ENCODE measurements at places on chromosomes 7 and 10.

GRCh38 chr7:41219276-41219675 is 483.6 kb downstream of the INHBA start:
- no peak for DNase-seq

DNA sequence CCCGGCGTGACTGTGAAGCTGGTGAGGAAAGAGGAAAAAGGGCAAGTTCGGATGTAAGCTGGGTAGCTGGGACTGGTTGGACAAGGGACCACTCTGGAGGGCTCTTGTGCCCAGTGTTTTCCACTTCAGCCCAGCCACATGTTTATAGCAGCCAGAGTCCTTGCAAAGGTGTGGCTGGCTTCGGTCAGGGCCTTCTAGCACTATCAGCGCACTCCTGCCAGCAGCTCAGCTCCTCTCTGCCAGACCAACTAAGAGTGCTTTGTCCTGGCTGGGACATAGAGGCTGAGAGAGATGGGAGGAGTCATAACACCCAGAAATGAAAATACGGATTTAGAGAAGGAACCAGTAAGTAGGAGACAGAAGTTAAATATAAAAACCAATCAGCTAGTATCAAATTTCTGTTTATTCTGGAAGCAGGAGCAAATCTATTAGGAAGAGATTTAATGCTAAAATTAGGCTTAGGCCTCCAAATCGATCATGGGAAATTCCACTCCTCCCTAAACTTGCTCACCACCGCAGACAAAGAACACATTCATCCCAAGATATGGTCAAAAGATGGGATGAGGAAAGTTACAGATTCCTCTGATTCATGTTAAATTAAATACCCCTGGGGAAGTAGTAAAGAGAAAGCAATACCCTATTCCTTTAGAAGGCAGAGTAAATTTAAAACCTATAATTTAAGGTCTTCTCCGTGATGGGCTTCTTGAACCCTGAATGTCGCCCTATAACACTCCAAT is 135.0 kb downstream of the RALA start:
- no peak for DNase-seq

DNA sequence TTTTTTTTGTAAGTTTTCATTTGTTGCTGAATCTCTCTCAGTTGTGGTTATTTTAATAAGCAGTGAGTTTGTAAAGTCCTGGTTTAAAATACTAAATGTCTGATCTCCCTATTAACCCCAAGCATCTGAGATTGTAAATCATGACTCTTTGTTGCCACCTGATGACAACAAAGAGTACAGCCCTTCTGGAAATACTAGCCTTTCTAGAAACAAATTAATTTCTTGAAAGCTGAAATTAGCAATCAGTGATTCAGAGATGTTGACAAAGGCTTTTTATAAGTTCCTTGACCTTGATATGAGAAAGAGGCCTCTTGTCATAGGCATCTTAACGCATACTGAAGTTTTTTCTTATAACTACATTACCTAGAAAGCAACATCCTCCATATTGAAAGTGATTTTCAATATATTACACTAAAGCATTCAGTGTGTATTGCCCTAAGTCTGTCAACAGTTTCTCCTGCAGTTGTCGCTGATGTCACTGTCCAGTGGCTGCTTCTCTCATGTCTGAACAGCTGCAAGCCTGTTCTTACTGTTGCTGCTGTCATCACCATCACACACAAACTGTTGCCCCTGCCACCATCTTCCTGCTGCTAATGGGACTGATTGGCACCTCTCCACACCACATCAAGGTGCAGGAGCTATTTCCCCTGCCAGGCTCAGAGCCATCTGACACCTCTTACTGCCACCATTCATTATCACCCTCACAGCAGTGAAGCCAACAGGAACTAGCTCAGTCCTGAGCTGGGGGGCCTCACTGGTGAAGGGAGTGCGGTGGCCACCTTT is 95.1 kb upstream of the LRGUK start:
- no peak for DNase-seq

DNA sequence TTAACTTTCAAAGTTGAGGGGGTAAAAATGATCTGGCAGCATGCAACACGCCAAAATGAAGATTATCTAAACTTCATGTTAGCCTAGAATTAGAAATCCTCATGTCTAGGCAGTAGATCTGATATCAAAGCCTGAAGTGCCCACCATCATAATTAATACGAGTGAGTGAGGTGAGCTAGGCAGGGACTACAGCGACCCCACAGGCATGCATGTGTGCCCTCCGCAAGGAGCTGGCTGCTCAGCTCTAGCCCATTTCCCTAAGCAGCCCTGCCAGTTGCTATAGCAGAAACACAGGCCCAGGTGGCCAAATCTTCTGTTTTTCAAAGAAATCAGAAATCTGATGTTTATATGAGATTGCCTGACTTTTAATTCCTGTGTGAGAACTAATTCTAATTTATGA is 93.1 kb upstream of the IFRD1 start:
- DNase-seq = no peak

DNA sequence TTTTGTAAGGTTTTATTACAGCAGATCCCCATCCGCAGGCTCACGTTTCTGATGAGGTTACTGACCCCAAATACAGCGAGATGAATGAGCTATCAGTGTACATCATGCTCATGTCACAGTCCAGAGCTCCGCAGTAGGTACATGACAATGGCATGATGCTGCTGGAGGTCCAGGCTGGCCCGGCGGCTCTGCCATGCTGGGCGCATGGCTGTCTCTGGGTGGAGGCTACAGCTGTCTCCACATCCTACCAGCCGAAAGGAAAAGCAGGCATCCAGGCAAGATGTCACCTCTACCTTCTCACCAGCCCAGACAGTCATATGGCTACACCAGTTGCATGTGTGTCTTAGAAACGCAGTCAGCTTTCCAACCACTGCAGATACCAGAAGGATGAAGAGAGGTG is 90.9 kb upstream of the RNF32 start:
- DNase-seq = no peak

- no peak for DNase-seq
These were observed 178.6 kb upstream of the INHBA start for GRCh38 chr7:41881331-41882130.

- no peak for DNase-seq
These were observed 34.7 kb downstream of the SPDYE6 start for GRCh38 chr7:102321351-102322201.
